Stimulated activated CD4-positive, alpha-beta T cell treated with anti-CD3 and anti-CD28 coated beads, Interleukin-12 subunit alpha, Interleukin-12 subunit beta, amount 100 ng/mL, for 24 hours (primary cell): ENCODE measurements at places on chromosomes 7 and 10.

DNA sequence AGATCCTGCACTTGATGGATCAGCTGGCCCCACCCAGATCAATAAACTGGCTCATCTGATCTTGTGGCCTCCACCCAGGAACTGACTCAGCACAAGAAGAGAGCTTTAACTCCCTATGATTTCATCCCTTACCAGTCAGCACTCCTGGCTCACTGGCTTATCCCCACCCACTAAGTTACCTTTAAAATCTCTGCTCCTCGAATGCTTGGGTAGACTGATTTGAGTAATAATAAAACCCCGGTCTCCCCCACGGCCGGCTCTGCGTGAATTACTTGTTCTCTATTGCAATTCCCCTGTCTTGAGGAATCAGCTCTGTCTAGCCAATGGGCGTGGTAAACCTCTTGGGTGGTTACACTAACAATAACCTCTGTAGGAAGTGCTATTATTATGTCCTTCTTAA lies 83.7 kb downstream of the MBL2 start:
- no peak for DNase-seq

- no peak for DNase-seq
Observed at GRCh38 chr7:91636129-91636724, 244.3 kb downstream of the MTERF1 start.

DNA sequence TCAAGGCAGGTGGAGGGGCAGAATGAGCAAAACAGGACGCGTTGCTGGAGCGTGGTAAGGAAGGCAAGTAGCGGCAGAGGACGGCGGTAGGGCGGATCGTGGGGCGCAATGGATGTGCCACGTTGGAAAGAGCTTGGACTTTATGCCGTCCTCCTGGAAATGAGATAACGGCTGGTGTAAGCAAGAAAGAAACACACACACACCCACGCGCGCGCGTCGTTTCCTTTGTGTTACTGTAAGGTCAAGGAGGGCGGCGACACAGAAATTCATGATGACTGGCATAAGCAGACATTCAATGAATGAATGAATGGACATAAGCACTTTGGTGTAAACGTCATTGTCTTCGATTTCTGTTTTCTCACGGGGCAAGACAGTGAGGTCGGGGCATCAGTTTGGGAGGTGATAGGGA lies 683 bp upstream of the ENTPD7 start:
- DNase-seq: peak; percentile 62

DNA sequence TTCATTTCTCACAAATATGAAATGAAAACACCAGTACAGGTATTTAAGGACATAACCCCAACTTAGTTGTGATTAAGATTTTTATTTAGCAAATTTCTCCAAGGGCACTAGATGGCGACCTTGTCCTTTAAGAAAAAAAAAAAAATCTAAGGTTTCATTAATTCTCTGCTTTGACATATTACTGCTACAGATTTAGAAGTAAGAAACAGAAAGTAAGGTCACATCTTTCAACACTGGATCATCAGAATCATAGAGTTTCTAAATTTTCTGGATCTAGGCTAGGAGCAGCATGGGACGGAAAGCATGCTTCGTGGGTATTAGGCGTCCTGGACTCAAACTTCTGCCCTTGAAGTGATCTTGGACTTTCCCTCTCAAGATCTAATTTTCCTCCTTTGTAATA lies 85.5 kb upstream of the PRKG1 start:
- DNase-seq: no peak

DNA sequence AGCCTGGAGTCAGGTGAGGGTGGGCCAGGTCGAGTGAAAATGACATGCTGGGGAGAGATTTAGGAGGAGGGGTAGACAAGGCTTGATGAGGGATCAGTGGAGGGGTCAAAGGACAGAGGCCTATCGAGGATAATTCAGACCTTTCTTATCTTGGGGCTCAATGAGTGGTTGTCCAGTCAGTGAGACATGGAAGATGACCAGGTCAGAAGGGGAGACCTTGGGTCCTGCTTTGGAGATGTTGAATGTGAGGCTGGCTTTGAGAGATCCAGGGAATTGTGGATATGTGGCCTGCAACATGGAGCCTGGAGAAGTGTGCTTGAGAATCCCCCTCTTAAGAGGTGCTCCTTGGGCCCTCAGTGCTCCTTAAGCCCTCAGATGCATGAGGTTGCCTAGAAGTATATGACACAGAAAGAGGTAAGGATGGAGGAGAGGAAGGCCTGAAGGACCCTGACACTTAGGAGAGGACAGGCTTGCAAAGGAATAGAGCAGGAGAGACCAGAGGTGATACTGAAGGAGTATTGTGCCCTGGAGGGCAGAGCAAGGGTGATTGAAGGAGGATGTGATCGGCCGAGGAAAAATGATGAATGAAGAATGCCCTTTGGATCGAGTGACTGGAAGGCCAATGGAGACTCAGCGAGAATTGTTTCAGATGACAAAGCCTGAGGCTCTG lies 129.8 kb upstream of the GPR26 start:
- no peak for DNase-seq

DNA sequence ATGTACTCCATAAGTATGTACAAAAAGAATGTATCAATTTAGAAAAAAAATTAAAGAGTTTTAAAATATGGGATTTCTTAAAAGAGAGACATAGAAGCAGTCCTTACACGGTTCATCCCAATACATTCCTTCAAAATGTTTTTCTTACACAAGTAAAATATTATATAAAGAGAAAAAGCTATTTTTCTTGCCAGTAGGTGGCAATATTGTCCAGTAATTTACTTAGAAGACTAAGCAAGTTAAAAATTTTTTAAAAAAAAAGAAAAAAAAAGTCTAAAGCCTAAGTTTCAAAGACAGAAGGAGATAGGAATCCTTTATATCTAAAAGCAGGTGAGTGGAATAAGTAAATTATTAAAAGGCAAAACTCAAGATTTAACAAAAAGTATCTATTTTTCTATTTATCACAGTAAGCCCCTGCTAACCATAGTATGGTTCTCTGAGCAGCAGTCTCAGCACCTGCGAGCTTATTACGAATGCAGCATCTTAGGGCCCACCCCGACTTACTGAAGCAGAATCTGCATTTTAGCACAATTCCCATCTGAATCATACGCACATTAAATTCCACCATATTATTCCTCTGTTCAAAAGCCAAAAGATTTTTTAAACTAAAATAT lies 240.6 kb downstream of the DGKI start:
- no peak for DNase-seq

DNA sequence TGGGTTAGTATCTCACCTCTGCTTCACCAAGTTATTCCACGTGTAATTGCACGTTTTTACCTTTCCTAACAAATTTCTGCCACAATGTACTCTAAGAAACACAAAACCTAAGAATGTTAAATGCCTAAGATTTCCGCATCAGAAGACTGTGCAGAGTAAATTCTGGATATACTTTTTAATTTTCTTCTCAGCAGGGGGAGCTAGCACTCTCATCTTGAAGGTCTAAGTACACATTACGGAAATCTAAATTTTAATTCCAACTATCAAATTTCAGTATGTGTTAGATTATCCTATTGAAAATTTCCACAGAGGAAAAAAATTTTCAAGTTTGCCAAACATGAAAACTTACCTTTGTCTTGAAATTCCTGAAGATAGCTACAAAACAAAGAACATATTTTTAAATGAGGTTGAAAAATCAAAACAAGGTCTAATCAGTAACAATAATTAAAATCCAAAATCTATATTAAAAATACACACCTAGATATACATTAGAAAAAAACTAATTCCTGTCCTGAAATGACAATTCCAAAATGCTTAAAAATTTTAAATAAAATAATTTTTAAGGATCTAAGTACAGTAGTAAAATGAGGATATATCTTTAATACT lies 10.5 kb downstream of the SKAP2 start:
- DNase-seq: no peak

- DNase-seq: no peak
Observed at GRCh38 chr10:114550756-114551635, 107.1 kb downstream of the ABLIM1 start.

- no peak for DNase-seq
Observed at GRCh38 chr10:100130831-100131230, 49.2 kb upstream of the CPN1 start.

DNA sequence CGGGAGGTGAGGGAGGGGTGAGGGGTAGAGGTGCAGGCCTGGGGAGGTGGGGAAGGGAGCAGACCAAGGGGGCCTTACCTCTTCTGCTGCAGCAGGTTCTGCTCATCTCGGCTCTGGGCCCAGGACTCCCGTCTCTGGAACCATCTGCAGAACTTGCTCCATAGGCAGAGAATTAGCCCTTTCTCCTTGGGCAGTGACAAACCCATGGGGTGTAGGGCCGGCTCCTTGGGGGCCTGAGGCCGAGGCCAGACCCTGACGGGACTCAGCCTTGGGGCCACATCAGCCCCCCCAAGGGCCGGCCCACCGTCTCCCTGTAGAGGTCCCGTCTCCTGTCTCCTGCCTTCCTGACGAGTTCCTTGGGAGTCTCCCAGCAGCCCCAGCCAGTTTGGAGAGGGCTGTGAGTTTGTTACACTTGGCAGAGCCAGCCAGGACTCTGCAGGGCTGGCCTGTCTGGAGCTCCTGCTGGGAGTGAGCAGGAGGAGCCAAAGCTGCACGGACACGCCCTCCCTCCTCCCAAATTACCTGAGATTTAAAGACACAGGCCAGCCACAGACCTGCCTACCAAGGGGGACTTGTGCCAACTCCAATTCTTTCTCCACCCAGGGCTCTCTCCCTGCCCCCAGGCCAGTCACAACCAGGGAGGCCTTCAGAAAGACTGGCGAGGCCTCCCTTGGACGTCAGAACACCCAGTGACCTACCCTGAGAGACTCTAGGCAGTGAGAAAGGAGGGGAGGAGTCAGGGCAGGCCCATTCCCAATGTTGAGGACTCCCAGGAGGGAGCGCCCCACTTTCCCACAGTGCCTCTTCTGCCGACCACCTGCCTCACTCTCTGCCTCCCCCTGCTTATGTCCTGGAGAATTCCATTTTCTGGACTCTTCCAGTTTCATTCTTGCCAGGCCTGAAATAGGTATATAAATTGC lies at the start of gene TRPV6:
Gene TRPV6, minus strand, starts transcription at position 435 of the 920 bp plus-strand sequence.
- no peak for DNase-seq

DNA sequence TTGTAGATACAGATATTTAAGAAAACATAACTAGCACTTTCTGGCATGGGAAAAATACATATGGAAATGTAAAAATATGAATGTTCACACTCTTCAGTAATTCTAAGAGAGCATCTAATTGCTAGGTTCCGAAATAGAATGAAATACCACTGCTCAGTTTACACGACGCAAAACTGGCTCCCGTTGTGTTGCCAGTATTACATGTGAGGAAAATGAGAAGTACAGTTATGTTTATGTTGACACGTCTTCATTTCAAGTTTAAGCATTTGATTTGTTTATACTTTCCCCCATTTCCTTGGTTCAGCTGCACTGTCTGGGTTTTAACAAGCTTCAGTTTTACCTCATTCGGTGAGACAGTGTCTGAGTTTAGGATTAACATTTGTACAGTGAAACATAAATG lies 275.8 kb upstream of the SEMA3D start:
- DNase-seq: no peak

DNA sequence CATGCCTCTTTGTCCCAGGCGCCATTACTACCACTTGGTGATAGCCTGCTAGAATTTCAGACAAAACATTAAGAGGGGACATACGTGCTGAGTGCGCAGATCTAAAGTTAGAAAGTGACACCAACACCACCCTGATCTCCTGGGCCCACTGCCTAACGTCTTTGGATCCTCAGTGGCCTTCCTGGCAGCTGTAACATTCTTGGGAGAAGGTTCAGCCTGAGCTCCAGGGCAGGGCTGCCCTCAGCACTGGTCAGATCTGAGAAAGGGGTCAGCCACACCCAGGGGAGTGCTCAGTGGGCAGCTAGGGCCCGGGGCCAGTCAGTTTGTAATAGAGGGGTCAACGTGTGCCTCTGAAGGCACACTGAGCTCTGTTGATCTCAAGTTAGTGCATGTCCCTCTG lies 48.4 kb downstream of the ZCCHC24 start:
- no peak for DNase-seq

DNA sequence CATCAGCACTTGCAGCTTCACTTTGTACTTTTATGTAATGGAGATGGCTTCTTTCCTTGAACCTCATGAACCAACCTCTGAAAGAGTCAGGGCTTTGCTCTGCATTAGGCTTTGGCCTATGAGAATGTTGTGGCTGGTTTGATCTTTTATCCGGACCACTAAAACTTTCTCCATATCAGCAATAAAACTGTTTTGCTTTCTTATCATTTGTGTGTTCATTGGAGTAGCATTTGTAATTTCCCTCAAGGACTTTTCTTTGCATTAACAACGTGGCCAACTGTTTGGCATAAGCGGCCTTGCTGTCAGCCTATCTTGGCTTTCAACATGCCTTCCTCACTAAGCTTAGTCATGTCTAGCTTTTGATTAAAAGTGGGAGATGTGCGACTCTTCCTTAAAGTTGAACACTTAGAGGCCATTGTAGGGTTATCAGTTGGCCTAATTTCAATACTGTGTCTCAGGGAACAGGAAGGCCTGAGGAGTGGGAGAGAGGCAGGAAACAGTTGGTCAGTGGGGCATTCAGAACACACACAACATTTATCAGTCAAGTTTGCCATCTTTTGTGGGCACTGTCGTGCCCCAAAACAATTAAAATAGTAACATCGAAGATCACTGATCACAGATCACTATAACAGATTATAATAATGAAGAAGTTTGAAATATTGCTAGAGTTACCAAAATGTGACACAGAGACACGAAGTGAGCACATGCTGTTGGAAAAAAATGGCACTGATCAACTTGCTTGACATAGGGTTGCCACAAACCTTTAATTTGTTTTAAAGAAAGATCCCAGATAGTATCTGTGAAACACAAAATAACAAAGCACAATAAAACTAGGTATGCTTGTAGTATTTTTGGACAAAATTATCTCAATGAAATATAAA lies 64.7 kb downstream of the NRF1 start:
- DNase-seq: no peak

DNA sequence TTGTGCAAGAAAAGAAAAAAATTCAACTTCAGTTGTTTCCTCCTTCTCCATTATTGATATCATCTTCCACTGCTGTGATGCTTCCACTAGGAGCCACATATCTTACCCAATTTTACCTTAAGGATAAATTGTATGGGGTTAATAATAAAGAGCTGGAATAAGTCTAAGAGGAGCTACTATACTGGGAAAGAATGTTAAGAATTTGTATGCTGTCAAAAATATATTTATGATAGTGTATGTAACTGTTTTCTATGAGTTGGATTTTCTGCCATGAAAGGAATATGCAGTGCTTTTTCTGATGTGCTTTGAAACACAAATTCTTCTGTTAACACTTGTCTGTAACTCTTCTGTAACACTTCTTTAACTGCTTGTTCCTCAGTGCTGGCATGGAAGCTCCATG lies 219.1 kb downstream of the VTI1A start:
- no peak for DNase-seq

GRCh38 chr10:5683065-5683464 lies 1.6 kb upstream of the TASOR2 start:
- no peak for DNase-seq

- DNase-seq: no peak
Observed at GRCh38 chr7:17942231-17942630, 1.9 kb upstream of the SNX13 start.

GRCh38 chr7:156659961-156660360 lies 19.4 kb downstream of the RNF32 start:
- no peak for DNase-seq
